ENCODE measurements at places on chromosomes 5 and 9.
A peak's percentile ranks its signal among the peaks of the same experiment; 100 is the strongest.

DNA sequence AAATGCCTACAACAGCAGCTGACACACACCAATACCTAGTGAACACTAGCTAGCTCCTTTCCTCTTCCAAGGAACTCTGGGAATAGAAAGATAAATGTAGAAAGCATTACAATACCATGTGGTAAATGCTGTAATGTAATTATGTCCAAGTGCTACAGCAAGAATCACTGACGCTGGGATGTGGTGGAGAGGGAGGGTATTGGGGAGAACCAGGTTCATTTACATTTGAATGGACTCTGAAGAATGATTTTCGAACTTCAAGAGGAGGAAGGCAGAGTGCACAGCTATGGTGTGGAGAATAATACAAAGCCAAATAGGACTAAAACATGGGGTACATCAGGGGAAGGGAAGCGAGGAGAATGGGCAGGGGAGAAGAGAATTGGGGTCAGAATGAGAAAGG, 158.0 kb downstream of the CDK5RAP2 start:
- no peak for DNase-seq

DNA sequence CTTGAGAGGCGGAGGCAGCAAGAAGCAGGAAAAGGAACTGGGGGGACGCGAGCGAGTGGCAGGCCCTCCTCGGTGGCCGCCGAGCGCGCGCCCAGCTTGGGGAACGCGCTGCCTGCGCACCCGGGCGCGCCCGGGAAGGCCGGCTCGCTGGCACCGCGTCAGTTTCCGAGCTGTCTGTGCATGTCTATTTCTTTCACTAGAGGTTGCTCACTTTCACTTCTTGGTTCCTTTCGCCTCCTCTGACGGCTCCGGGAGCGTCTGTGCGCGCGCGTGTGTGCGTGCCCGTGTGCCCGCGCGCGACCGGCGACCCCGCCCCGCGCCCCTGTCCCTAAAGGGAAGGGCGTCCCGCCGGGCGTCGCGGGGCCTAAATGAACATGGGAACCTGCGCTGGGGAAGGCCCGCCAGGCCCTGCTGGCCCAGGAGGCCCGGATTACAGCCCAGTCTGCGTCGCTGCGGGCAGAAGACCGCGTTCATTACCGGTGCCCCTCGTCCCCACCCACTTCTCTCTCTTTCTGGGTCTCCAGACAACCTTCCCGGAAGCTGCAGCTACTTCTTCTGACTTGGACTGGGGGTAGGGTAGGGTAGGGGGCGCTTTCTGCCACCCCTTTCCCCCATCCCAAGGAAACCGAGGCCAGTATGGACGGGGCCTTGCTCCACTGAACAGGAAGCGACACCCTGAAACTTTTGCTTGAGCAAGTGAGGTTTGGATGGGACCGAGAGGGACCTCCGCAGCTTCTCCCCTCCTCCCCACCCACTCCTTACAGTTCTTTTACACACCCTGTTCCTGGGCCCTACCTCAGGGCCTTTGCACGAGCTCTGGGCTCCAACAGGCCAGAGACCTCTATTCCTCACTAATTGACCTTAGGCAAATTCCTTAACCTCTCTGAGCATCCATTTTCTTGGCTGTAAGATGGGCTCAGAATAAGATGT, 205.8 kb upstream of the IER5L start:
- DNase-seq: peak; percentile 77

DNA sequence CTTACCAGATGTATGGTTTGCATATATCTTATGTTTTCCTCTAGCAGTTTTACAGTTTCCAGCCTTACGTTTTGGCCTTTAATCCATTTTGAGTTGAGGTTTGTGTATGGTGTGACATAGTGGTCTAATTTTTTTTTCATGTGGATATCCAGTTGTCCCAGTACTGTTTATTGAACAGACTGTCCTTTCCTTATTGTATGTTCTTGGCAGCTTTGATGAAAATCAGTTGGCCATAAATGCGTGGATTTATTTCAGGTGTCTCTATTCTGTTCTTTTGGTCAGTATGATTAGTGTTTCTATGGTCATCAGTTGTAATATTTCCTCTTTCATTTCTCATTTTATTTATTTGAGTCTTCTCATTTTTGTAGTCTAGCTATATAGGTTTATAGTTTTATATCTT, 42.4 kb downstream of the SRFBP1 start:
- DNase-seq: no peak

DNA sequence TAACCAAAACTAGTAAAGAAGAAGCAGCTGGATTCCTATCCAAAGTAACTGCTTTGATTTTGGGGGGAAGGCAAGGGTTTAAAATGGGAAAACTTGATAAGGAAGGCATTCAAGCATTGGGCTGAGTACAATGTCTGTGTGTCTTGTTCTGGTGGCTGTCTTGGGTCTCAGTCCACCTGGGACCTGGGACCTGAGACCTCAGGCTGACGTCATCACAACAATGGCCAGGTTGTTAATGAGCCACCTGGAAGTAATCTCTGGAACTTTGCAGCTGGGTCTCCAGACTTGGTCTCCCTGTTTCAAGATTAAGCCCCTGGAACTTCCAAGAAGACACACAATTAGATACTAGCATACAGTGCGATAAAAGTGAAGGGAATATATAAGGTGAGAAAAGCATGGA, 157.5 kb downstream of the PIK3R1 start:
- no peak for DNase-seq

- DNase-seq: peak; percentile 78
These were observed 156.4 kb upstream of the RUSC2 start for GRCh38 chr9:35333551-35333950.

DNA sequence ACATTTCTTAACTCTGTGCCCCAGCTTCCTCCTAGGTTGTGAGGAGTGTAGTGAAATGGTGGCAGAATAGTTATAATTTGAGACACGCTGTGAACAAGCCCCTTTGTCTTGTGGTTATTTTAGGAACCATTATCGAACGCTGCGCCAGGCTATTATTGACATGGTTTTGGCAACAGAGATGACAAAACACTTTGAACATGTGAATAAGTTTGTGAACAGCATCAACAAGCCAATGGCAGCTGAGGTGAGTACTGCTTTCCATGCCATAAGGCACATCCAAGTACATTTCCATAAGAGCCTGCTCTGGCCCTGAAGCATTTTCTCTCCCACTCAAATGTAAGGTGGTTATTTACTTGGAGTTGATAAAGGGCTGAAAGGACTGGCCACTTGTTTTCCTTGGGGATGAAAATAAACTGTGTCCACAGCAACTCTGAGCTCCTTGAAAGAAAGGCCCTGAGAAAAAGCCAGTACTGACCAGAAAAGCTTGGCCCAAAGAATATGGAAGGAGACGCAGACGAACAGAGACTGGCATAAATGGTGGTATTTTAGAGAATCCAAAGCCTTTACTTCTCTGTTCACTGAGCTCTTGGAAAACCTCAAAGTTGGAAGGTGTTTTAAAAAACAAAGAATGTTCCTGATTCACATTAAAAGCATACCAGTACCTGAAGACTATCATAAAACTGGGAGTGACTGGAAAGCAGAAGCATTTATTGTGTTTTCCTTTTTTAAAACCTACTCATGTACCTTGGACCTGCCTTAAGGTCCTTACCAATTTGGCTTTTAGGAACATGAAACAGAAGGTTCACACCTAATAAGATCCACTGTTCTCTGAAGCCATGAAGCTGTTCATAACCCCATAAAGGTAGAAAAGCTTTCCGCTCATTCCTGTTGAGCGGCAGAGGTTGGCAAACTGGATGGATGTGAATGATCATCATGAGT, 72.2 kb downstream of the WDR41 start:
- no peak for DNase-seq

GRCh38 chr5:158701406-158702177, 398.1 kb downstream of the EBF1 start:
- peak; percentile 85 for DNase-seq

DNA sequence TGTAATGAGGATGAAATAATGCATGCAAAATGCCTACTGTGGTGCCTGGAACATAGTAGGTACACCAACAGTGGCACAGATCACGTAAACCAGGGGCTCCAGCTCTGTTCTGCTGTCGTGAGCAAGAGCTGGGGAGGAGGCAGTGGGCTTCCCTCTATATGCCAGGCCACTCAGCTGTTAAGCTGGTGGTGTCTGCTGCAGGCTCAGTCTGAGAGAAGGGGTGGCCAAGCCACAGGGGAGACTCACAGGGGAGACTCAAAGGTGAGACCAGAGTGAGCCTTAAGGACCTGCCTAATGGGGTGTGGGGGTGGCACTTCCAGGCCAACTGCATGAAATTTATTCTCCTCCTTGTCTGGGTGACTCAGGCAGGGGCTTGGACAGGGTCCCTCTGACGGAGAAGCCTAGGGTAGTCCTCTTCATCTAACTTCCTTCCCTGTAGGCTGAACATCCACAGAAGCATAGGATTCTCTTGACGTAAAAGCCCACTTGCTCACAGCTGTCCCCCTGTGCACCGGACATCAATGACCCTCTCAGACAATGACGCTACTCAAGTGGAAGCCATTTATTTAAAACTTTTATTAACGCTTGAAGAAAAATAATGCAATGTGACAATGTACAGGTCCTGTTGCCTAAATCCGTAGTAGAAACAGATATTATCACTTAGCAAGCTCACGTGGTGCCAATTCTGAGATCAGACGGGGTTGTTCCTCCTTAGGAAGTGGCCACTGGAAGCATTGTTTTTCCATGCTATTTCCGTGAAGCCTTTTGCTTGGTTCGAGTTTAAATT, 13.9 kb downstream of the STC2 start:
- DNase-seq: no peak

DNA sequence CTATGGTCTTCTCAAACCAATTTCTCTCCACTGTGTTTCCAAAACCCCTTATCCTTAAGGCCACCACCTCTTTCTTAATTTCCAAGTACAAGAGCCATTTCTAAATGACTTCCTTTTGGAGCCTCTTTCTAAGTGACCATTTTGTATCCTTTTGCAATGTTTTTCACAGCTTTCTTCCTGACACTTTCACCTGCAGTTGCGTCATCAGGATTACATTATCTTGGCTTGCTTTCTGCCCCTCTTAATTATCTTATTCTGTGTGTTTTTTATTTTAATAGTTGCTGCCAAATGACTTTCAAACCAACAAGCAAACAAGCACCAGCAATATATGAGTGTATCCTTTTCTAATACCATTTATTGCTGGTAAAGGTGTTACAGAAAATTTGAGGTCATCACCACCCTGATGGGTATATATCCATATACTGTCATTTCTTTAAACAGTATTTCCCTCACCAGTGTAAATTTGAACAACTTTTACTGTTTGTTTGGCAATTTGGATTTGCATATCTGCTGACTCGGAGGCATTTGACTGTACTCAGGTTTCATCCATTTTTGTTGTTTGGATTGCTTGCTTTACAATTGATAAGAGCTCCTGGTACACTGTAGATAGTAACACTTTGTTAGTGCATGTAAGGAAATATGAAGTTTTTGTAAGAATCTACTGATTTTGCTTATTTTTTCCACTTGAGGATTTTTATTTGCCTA, 5.4 kb upstream of the ANXA1 start:
- DNase-seq: no peak

DNA sequence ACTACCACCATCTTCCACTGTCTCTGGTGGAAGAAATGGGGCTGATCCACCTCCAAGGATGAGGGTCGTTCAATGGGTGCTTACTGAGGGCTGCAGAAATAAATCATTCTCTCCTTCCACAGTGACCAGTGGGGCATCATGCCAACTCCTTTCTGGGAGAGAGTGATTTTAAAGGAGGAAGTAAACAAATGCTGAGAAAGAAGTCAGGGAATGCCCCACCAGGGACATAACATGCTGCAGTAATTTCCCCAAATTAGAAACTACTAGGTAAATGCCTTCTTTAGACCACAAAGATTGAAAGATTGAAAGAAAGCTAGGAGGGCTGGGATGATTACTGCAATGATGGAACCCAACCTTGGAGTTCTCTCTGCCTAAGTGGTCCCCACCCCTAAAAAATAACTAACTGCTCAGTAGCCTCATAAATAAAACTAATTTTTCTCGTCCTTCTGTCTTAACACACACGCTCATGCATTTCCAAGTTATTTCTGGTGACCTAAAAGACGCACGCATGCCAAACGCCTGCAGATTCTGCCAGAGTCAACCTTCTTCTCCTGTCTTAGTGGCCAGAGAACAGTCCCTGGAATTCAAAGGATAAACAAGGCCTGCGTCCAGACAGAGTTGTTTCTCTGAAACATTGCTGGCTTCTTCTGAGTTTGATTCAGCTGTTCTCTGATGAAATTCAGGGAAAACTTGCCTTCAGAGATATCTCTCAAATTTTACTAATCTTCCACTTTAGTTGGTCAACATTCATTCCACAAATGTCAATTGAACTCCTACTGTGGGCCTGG, 250.0 kb downstream of the NR3C1 start:
- DNase-seq: peak; percentile 77

- DNase-seq: no peak
These were observed 42.6 kb downstream of the LPAR1 start for GRCh38 chr9:110995420-110996340.

DNA sequence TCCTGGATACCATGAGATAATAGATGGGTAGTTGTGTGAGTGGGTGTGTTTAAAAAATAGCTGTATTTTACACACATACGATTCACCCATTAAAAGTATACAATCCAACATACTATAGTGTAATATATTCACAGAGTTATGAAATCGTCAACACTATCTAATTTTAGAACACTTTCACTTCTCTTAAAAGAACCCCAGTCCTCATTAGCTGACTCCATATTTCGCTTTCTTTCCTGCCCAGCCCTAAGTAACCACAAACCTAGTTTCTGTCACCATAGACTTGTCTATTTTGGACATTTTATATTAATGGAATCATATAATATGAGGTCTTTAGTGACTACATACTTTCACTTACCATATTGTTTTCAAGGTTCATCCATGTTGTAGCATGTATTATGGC, 63.8 kb upstream of the S1PR3 start:
- no peak for DNase-seq

DNA sequence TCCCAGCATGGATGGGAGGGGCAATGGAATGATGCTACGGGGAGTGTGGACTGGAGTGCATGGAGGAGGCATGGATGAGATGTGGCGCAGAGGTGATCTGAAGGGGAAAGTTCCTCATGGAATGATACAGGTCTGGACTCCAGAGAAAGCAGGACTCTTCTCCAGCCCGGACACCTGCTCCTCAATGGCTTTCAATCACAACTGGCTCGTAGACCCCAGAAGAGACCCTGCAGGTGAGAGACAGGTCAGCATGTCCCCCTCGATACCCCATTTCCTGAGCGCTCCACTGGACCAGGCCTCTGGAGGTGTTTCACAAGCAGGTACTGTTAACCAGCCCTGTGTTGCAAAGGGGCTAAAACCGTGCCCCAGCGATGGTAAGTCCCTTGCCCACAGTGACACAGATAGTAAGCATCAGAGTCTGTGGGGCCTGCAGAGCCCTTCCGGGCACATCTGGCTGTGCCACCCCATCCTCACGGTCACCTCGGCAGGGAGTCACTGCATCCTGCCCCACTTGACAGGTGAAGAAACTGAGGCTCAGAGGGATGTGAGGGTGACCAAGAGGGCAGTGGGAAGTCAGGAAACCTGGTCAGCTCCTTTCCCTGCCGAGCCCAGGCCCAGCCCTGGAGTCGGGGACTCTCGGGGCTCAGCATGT, 5.5 kb upstream of the DPM2 start:
- no peak for DNase-seq
